ENCODE measurements at places on chromosomes 6 and 20.

- DNase-seq: no peak
These were observed 204.8 kb downstream of the ADGB start for GRCh38 chr6:146803601-146804000.

DNA sequence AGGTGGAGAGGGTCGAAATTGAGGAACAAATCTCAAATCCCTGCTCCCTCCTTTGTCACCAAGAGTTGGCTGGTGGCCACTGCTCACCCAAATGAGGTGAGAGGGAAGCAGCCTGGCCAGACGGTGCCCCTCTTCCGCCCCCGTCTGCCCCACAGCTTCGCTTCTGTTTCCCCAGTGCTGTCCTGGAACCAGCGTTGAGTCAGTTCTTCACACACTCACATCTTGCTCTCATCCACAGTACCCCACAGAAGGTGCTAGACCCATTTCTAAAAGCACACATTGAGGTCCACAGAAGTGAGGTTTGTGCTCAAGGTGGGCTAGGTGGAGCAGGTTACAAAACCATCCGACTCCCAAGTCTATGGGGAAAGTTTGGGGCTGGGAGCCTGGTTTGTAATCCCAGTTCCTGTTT, 3.8 kb downstream of the CEBPB start:
- DNase-seq: no peak

DNA sequence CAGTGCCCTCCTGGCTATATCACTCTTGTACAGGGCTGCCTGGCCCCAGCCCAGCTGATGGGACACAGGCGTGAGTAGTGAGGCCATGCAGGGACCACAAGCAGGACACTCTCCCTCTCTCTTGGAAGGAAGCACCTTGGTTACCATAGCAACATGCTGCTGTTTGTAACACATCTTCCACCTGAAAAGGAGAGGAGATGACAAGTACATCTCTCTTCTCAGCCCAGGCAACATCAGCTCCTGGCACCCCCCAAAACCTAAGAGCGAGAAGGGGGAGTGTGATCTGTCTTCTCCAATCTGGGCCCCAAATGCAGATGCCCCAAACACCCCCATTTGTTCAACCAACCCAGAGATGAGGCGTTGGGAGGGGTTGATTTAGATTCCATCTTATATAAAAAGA, 49.9 kb downstream of the KCNB1 start:
- no peak for DNase-seq

DNA sequence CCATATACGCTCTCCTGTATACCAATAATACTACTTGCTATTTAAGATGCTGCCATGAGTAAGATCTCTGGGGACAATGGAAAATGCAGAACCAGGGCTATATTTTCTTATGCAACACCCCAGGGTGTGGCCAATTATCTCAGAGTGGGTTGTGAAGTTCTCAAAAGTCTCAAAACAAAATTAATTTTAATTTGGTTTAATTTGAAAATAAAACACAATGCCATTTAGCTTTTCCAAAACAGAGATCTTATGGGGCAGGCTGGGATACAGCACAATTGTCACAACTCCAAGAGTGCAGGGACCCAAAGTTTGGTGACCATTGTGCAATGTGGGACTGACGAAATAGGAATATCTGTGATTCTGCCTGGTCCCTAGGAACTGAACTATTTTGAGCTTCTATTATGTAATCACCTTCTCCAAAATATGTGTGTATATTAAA, 43.1 kb downstream of the MBOAT1 start:
- no peak for DNase-seq

DNA sequence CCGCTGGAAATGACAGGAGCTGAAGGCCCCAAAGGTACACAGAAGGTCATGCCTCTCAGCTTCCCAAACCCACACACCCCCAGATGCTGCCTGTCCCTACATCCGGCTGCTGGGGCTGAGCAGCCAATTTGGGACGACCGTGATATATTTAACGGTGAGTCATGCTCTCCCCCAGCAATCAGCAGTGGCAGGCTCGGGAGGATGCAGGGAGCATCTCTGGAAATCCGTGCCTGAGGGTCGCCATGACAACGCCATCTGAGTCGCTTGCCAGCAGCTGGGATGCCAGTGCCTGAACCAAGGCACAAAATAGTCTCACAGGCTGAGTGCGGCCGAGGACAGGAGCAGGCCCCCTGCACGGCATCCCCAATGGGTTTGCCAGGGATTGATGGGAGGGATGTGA, 57.9 kb downstream of the KCNB1 start:
- no peak for DNase-seq

GRCh38 chr6:120039664-120040063, 690.1 kb upstream of the MAN1A1 start:
- no peak for DNase-seq
